ENCODE measurements at places on chromosomes 1 and 21.

DNA sequence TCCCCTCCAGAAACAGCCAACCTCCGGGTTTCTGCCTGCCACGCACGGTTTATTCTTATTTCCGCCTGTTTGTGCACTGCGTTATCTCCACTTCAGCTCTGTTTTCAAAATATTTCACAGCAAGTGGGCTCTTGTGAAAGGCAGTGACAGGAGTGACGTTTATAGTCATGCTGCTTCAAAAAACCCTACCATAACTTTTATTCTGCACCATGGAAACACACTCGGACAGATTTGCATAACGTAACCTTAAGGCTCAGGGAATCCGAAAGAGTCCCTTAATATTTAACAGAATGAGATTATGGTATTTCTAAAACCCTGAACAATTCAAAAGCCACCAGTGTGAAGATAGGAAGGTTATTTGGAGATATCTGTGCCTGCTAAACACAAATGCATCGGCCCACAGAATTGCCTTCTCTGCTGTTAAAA lies 782 bp upstream of the SDE2 start:
- DNase-seq = no peak

DNA sequence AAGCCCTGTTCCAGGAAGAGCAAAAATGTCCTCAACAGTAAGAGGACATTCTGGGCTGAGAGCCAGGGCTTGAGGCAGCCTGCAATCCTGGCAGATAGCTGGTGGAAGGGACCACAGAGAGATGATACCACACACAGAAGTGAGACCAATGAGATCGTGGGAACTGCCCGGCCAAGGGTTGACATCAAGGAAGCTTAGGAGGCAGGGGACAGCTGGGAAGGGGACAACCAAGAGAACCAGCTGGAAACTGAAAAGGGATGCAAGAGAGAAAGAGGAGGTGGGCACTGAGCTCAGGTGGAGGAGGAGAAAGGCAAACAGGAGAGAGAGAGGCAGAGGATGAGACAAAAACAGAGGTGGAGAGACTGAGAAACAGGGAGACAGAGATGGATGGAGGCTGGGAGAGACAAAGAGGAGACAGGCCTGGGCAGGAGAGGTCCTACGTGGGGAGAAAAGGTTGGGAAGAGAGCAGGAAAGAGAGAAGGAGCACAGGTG lies 9.2 kb downstream of the PDZK1IP1 start:
- DNase-seq = no peak

GRCh38 chr1:26723013-26723991 lies 27.5 kb downstream of the ARID1A start:
- DNase-seq = peak; percentile 84

DNA sequence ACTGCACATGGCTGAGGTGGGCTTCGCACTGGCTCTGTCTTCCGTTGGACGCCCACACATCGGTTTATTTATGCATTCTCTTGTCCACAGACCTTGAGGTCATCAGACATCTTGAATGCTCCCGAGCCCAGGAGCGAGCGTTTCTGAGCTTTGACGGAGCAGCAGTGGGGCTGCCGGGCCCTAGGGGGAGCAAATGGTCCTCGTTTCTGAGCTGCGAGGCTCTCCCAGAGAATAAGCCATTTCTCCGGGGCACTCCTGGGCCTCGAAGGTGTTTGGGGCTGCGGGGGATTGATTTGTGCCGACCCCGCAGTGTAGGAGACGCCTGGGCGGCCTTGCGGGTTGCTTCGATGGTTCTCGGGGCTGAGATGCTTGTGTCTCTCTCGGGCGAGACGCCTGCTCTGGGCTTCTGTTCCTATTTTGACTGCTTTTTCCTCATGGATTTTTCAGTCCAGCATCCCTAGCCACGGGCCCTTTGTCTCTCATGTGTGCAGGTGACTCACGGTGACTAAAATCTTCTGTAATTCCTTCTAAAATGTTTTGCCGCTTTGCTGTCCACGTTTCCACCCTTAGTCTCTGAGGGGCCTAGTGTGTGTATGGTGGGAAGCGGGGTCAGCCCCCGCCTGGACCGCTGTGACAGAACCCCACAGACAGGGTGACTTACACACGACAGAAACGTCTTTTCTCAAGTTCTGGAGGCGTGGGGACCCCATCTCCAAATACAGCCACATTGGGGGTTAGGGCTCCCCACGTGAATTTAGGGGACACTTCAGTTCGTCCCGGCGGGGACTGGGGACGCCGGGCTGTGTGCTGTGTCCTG lies 62.1 kb downstream of the FAAP20 start:
- no peak for DNase-seq

DNA sequence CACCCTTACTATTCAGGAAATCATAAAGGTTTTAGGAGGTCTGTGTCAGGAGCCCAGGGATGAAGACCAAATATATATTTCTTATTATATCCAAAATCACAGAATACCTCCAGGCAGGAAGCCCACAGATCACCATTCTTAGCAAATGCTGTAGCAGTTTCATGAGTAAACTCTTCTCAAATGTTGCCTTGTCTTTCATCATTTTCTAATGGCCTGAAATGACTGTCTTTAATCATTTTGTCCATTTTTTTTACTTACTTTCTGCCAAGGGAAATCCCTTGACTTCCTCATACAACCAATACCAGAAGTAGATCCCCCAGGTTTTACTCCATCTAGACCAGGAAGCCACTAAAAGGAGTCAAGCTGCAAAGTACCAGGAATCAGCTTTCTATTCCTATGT lies 32.4 kb downstream of the PSMG1 start:
- DNase-seq = no peak

GRCh38 chr1:185487026-185487425 lies 170.0 kb upstream of the IVNS1ABP start:
- DNase-seq = no peak

GRCh38 chr1:41800311-41800829 lies 118.4 kb downstream of the HIVEP3 start:
- no peak for DNase-seq

- peak; percentile 8 for DNase-seq
Measured at GRCh38 chr1:212749821-212750535, 41.6 kb downstream of the NSL1 start.

All from left renal pelvis (tissue), 4 donors.